ENCODE measurements at places on chromosomes 5 and 9.

- DNase-seq = no peak
Measured at GRCh38 chr5:106474066-106474465, 1196.7 kb downstream of the EFNA5 start.

DNA sequence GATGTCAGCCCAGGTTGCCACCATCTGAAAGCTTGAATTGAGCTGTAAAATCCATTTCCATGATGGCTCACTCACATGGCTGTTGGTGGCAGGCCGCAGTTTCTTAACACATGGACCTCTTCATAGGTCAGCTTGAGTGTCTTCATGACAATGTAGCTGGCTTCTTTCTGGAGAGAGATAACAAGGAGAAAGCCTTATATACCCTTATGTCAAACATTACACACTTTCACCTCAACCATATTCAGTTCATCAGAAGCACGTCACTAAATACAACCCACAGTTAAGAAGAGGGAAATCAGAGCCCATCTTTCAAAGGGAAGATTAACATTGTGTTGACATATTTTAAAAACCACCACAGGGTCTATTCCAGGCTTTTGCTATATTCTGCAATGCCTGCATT is 604.4 kb downstream of the PRELID2 start:
- no peak for DNase-seq

DNA sequence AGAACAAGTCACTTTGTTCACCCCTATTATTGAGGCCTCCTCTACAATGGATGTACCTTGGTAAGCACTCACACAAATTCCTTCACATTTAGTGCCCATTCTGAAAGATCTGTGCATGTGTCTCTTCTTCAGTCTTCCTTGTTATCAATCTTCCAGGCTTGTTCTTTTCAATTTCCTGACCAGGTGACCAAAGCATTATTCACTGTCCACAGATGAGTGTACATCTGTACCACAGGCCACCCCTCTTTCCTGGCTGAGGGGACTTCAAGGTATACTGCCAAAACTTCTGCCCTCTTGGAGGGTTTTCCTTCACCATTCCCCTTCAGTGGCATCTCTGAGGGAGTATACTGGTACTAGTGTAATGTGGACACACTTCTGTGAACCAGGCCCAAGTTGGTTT is 25.5 kb upstream of the STOM start:
- DNase-seq = no peak

DNA sequence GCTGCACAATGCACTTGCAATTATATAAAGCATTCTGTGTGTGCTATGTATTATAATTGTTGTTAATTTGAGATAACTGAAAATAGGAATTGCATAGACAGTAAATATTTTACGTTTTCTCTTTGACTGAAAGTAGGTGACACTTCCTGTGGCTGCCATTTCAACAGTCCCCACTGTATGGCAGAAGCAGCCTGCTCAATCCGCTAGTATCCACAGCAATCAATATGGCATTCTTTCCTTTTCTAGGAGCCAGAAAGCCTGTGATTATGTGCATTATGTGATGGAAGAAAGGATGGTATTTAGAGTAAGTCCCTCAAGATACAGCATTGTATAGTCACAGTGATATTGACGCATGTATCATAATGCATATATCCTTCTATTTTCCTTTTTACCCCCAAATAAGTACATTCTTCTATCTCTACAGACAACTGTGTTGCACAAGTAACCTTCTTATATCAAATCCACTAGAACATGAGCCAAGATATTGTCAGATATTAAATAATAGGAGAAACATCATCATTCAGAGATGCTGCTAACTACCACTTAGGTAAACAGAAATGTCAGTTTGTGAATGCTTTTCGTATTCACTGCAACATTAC is 59.7 kb downstream of the CARTPT start:
- DNase-seq = no peak

DNA sequence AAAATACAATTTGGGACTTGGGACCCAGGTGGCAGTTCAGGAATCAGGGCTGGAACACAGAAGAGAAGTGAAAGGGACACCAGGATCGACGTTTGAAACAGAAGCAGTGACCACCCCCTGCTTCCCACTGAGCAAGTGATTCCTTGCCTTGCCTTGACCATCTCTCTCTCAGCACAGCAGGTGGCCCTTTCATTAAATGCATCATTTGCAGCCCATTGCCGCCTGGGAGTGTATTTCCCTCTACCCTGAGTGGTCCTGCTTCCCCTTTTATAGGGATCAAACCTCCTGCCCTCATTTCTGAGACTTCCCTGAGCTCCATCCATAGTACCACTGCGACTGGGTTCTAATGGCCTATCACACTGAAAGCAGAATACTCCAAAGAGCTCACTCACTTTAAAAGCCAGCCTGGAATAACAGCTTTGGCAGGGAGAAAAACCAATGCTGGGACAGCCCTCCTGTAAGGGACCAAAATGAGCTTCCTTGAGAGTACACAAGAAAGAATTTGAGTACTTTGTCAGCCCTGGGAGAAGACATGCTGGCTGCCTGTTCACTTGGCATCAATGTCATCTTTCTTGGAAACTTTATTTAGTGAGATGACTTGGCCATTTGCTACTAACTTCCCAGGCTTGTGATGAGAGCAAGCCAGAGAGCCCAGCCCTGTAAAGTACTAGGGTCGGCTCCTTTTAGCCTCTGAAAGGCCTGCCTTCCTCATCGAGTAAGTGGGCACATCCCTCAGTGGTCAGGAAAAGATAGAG is 149.7 kb downstream of the SLIT3 start:
- DNase-seq = no peak

DNA sequence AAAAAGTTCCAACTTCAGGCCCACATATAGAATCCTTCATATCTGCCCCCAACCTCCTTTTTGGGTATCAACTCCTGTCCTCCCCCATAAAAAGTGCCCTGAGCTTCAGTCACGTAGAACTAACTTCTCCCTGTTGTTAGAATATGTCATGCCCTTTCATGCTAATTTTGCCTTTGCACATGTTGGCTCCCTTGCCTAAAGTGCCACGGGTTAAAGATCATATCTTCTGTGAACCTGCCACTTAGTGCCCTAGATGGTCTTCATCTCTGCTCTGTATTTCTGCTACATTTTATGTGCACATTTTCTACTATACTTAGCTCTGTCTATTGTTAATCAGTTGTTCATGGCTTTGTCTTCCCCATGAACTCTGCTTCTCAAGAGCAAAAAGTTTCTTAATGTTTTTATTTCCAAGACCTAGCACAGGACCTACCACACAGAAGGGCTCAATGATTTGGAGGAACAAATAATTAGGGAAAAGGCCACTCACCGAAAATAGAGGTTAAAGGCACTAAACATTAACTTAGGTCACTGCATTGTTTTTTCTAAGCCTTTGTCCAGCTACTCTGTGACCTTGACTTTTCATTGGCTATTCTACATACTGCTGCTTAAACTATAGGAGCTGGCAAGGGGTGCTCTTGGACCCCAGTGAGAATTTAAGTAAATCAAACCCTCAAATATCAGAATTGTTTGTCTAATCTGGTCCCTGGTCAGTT is 94.3 kb downstream of the ARSB start:
- DNase-seq = no peak

- DNase-seq = no peak
Measured at GRCh38 chr5:88290801-88291200, 22.2 kb upstream of the TMEM161B start.

DNA sequence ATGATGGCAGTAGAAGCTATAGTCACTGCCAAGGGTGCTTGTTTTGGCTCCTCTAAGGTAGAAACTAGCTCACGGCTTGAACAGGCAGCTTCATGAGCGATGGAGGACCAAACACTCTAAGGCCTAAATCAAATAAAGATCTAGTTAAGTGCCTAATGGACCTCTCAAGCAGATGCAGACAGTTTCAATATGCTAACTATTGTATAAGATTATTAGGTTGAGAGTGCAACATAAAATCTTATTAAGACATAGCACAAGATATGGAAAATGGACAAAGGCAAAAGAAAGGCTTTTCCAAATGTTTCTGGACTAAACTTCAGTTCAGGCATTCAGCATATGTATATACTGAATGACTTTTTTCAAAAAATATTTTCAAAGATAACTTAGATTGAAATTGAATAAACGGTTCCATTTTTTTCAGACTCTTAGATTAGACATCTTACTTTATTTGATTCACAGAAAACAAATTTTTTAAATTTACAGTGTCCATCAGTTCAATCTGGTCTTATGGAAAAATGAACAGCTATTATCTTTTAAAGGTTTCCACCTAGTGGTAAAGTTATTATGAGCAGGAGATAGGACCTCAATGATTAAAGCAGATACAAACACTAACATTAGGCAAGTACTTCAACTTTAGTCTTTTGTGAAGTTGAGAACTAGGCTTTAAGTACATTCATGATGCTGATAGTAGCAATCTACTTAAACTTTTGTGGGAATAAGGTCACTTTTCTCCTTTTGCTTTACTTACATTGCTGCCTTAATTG is 1167.7 kb downstream of the MAT2B start:
- DNase-seq = no peak

DNA sequence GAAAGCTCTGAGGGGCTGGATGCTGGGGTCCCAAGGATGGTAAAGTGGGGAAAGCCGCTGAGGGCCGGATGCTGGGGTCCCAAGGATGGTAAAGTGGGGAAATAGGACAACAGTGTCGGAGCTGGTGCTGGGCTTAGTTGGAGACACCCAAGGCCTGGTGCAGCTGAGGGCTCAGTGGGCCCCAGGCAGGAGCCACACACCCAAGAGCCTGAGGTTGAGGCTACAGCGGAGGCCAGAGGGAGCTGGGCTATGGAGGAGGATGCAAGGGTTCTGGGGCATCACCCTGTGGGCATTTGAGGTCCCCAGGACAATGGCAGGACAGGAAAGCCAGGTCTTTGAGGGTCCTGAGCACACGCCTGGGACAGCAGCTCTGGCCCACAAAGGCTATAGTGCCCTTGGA is 19.1 kb upstream of the SLC9A3 start:
- DNase-seq = no peak

DNA sequence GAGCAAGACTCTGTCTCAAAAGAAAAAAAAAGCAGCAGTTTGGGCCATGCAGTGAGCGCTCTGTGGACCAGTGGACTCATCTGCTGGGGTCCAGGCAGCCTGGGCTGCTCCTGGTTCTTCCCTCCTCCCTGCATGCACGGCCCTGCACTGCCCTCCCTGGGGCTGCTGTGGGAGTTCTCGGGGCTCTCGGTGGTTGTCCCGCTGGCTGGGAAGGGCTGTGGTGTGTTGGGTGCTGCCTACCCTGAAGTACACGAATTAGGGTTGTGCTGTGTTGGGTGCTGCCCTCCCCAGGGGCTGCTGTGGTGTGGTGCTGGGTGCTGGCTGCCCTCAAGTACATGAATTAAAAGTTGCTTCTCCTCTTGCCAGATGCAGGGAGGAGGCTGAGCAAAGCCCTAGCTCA is 18.3 kb upstream of the CLPTM1L start:
- no peak for DNase-seq

DNA sequence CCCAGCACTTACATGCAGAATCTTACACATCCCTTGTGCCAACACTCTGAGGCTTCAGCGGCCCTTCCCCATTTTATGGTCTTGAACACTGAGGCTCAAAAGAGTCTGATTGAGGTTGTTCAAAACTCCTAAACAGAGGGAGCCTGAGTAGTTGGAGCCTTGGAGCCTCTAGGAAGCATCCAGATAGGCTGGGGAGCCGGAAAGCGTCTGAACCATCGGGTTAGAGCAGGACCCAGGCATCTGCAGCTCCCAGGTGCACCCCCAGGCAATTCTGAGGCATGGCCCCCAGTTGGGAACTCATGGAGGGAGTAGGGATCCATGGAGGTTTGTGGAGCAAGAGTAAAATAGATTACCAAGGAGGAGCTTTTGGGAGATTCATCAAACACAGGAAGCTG is 3.8 kb downstream of the OLFML2A start:
- no peak for DNase-seq

- no peak for DNase-seq
Measured at GRCh38 chr5:170049713-170050112, 56.0 kb upstream of the FOXI1 start.

DNA sequence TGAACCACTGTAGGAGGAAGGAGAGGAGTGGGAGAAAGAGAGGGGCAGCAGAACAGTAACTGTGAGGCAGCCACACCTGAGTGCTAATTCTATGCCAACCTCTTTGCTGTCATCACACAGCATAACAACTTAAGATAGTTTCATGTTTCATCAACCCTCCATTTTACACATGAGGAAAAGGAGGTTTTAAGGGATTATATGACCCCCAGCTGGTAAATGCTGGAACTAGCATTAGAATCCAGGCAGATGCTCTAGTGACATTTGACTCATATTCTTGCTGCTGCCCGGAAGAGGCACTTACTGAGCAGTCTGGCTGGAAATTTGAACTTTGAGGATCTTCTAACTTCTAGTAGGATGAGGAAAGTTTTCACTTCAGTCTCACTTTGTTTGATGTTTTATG is 24.1 kb upstream of the VLDLR start:
- DNase-seq = no peak

- DNase-seq = no peak
Measured at GRCh38 chr5:119022773-119023172, 34.4 kb upstream of the DTWD2 start.

GRCh38 chr5:136675769-136676168 is 310.4 kb upstream of the TRPC7 start:
- DNase-seq = no peak

- no peak for DNase-seq
Measured at GRCh38 chr5:146051678-146052077, 53.7 kb downstream of the PLAC8L1 start.

DNA sequence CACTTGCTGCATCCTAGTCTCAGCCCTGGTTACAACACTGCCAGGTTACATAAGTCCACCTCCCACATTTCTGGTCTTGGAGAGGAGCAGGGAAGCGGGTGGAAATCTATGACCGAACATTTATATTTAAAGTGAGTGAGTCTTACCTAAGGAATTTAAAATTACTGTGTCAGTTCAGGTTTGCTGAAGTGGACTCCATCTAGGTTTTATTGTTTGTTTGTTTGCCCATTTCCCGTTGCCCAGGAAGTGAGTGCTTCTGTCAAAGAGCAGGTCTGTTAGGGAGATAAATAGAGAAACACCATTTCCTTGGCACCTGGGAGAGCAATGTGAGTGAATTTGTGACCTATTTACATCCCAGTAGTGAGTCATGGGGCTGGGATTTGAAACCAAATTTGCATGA is 179.5 kb downstream of the KIF4B start:
- DNase-seq = no peak

DNA sequence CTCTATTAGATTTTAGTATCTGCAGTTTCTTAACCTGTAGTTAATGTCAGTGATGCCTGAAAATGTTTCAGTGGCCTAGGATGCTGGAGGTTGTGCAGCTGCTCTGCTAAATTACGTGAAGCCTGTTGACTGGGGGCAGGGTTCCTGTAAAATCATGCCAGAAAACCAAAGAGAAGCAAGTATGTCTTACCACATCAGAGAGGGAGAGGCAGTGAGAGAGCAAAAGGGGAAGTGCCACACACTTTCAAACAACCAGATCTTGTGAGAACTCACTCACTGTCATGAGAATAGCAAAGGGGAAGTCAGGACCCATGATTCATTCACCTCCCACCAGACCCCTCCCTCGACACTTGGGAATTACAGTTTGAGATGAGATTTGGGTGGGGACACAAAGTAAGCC is 83.9 kb upstream of the CYLC2 start:
- no peak for DNase-seq

Data from activated CD4-positive, alpha-beta T cell treated with anti-CD3 and anti-CD28 coated beads, Interleukin-2, amount 50 U/mL, for 4 hours (primary cell).